COLO829 (cell line): ENCODE measurements at places on chromosomes 1 and 21.

DNA sequence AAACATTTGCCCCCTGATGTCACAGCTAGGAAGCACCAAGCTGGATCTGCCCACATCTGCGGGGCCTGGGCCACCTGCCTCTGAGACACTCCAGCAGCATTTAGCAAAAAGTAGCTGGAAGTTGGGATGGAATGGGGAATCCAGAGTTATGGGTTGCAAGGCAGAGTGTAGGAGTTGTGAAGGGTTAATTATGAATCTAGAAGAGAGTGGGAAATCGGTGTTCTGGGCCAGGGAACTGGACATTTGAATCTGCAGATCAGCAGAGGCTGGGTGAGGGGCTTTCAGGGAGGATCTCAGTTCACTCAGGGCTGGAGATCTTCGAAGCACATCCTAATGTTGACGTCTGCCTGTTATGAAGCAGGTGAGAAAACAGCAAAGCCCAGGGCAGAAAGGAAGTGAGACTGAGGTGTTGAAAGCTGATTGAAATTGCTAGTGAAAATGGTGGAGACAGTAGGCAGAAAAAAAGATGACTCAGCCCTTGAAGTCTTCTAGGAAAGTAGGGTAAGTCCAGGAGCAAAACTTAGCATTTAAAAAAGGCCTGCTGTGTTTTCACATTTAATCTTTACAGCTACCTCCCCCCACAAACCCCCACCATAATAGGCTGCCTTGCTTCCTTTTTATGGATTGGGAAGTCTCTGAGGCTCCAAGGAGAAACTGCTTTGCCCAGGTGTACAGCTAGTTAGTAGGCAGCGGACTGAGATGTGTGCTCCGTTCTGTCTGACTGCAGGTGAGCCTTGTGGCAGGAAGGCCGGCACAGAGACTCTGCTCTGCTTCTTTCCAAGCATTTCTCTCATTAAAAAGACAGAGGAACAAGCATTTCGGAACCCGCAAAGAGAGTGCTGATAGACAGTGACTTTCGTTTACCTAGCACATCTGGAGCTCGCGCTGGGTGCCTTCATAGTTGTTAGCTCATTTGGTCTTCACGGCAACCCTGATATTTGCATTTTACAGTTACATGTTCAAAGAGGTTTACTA, 7.2 kb downstream of the VANGL1 start:
- no peak for DNase-seq

DNA sequence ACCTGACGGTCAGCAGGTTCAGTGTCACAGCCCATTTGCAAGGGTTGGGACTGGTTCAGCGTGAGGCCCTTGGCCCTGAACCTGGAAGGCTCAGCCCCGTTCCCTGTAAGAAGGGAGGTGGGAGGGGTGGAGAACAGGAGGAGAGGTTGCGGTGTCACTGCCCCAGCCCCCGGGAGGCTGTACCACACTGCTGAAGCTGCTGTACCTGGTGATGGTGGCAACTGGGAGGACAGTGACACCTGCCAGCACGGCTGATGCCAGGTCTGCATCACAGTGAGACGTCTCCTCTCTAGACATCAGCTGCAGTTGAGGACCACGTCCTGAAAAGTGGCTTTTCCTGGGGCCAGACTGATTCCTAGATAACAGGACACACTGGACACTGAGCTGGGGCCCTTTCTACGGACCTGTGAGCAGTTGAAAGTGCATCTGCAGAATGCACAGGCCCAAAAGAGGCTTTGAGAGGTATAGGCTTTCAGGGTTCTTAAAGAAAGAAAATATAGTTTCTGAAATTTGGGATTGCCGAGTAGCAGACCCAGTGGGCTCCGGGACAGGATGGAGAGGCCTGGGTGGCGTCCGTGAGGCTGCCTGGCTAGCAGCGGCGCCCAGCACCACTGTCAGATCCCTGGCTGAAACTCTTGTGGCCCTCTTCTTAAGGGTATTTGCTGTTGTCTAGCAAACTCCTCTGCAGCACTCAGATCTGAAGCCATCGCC, 47.7 kb downstream of the COQ8A start:
- no peak for DNase-seq

DNA sequence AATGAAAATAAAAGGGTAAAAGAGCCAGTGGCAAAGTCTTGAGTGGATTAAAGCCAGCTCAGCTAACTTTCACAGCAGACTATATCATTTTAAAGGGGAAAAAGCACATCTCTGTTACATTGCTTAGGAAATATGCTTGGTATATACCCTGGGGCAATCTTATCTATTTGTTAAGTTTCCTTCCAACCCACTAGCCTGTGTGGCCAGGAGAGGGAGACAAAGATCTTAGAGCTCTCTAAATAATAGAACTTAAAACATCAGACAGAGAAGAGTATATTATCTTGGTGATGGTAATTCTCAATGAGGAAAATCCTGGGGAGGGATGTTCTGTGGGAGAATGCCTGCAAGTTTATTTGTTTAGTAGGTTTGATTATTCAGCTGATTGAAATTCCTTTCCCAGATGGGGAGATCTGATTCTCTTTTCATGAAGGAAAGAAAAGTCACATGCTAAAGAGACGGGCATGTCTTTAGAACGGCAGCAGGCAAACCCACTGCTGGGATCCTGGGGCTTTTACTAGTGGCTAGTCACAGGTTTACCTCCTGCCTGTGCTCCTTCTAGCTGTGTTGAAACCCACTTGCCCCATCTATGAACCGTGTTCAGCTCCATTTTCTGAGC, 3.6 kb downstream of the KCNE2 start:
- peak; percentile 82 for DNase-seq

DNA sequence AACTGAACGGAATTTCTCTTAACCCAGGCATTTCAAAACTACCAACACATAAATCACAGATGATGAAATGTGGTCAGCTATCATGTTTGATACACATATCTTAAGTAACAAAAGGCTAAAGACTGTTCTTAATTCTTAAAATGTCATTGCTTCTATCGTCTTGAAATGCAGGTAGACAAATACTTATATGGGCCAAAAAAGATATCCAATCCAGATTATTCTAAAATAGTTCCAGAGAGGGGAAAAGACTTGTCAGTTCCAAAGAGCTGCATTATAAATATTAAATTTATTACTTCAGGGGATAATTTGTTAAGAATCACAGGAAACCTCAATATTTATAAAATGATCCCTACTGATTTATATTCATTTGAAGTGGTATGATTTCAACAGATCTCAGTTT, 259.4 kb downstream of the FAF1 start:
- DNase-seq, result no peak
